ENCODE measurements at places on chromosomes 7 and 10. TPM values are rescaled to one million over a fixed set of nuclear protein-coding genes. Genes with fewer than 3 reads are reported as not detected.

KCNH2 gene
- total RNA-seq = 4.6 TPM

SEMA4G gene
- 5.9 TPM for total RNA-seq

NUTM2E gene
- total RNA-seq = 0.50 TPM

ACTL6B gene
- total RNA-seq = not detected

NEURL1 gene
- total RNA-seq = 1.5 TPM

OGA gene
- 106 TPM for total RNA-seq

Data from astrocyte (in vitro differentiated cells and primary cell).